Caco-2 (cell line): ENCODE measurements at places on chromosomes 2 and 18.

DNA sequence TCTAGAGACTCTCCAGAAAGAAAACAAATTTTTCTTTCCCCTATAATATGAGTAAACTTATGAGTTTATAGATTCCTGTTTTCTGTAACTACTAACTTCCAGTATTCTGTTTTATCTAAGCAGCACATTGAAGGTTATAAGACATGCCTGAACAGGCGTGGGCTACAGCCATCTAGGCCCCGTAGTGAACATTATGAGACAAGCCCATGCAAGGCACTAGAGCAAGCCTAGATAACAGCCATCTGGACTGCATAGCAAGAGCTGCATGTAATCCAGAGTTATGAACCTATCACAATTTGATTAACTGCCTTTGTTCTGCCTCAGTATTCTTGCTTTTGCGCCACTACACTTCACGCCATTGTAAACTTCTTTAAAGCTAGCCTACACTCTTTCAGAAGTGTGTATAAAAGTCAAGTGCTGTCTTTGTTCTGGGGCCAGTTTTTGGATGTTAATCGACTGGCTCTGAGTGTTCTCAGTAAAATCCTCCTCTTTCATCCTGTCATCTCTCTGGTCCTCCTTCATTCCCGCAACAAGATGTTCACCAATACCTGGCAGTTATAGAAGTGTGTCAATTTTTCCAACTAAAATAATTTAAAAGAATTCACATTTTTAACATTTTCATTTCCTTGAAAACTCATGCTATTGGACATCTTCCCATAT, 3.0 kb upstream of the SULT1C3 start:
- no peak for DNase-seq

DNA sequence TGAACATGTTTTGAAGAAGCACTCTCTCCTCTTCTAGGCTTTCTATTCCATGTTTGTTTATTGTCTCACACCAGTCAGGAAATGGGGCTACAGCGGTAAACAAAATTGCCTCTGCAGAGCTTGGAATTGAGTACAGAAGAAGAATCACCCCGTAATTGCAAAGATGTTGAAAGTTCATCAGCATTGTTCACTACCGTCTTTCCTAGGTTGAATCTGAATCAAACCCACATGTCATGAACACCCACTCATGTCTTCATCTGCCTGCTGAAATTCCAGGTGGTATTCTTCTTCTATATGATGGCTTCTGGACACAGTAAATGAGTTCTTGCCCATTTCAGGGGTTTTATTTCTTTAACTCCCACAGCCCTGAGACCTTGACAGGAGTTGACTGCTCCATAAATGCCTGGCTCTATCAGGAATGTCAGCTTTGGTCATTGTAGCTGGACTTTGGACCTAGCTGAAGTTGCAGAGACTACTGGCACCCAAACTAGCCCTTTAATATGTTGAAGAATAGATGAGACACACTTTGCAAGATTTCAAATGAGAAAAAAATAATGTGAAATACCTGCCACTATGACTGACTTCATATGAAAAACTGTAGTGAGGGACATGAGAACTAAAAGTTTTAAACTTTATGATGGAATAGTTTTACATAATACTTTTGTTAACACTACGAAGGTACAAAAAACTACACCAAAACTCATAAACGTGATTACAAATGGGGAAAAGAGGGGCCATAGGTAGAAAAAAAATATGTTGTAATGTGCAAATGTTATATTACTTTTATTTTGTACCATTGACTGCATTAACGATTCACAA, 1235.3 kb upstream of the ZEB2 start:
- peak; percentile 10 for DNase-seq

DNA sequence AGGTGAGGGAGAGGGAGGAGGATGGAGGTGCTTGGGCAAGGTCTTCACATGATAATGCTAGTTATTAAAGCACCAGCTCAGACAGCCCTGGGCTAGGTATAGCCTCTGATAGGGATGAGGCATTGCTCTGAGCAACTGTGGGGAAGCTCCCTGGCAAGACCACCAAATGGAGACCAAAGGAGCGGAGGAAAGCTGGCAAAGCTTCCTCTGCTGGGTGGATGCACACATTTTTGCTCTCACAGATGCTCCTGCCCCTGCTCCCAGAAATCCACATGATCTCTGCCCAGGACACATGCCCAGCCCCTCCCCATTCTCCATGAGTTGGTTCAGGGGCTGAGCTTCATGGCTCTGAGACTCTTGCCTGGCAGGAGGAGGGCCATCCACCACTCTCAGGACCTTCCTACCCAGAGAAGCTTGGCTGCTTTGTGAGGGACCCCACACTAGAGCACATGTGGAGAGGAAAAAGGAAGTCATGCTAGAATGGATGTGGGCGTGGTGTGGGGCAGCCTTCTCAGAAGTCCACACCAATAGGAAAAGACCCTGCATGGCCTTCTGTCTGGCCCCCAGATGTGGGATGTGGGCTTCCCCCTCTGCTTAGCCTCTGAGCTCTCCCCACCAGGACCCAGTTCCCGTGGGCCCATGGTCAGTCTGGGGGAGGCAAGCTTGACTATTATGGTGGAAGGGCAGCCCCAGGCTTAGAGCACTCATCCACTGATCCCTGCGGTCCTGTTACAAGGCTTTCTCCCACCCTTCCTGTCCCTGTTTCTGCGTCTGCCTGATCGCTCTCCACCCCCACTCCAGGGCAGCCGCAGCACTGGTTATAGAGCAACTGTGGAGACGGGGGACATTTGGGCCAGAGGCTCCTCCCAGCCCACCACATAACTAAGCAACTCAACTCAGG, 10.5 kb upstream of the CYP26B1 start:
- DNase-seq = no peak

GRCh38 chr2:176105730-176106580, 1.1 kb upstream of the HOXD11 start:
- DNase-seq = no peak

- no peak for DNase-seq
Observed at GRCh38 chr2:107542314-107542740, 284.4 kb upstream of the RGPD4 start.

GRCh38 chr2:233303252-233303651, 4.4 kb upstream of the SAG start:
- no peak for DNase-seq

DNA sequence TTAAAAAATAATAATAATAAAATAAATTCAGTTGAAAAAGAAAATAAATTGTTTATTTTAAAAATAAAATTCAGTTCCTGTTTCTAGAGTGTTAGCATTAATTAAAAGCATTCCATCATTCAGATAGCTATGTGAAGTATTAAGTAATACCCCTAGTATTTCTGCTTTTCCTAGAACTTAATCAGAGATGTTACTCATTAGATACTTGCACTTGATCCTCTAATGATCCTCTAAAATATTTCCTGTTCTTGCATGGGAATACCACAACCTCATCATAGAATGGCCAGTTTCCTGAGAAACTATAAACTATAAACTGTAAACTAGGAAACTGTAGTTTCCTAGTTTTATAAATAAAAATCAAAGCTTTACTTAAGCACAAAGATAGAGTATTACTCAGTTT, 11.1 kb upstream of the CNNM3 start:
- DNase-seq = no peak

GRCh38 chr2:36553683-36554082, 44.3 kb downstream of the FEZ2 start:
- DNase-seq = no peak

DNA sequence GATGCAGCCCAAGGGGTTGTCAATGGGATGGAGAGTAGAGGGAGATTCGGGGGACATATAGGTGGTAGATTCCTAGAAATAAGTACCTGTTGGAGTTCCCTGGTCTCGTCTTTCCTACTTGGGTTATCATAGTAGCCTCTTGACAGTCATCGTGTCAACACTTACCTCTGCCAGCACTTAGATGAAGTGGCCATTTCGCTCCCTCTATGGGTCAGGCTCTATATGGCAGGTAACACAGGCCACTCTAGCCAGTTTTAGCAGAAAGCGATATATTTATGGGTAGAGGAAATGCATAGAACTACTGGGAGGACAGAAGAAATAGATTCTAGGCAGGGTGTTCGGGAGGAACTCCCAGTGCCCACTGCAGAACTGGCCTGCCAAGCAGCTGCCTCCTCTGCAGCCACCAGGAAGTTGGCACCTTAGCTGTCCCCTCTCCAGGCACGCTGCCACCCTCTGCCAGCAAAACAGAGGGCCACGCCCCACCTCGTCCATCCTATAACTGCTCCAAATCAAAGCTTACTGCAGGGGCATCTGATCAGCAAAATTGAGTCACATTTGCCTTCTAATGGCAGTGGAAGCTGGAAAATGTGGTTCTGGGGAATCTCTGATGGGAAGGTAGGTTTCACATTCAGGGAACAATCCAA, 181.3 kb downstream of the INSIG2 start:
- no peak for DNase-seq

GRCh38 chr2:188523919-188524318, 232.2 kb downstream of the GULP1 start:
- DNase-seq = no peak

DNA sequence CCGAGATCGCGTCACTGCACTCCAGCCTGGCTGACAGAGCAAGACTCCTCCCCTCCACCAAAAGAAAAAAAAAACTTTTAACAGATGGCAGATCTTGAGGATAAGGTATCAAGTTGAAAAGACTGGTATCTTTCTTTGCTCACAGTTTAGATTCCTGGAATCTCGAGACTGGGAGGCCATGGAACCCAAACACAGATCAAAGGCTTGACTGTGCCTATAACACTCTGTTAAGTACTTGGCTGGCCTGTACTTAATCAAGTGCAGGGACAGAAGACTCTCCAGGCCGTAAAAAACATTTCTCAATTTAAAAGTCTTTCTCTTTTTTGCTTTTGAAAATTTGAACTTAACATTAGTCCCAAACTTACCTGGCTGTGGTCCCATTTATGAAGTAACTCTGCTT, 107.1 kb upstream of the ZNF516 start:
- no peak for DNase-seq

DNA sequence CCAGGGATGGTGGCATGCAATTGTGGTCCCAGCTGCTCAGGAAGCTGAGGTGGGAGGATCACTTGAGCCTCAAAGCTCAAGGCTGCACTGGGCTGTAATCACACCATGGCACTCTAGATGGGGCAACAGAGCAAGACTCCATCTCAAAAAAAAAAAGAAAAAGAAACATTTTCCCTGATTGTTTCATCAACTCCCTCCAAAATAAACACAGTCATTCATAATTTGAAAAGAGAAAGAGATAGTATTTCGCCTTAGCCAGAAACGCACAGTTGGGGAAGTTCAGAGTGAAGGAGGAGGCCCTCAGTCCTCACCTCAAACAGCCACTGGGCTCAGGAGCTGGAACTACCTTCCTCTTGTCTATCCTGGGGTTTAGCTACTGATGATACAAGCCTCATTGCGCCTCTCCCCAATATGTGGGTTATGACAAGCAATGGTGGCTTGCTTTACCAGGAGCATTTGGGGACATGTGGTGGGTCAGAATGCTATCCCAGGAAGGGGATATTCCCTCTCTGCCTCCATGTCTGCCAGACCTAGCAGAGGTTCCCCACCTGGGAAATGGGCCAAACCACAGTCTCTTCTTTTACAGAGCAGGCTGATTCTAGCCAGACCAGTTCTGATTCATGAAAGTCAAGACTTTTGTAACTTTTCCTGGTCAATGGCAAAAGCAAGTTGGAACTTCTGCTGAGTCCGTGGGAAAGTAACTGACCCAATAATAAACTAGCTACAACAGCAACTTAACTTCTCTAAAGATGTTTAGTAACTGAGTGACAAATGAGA, 22.2 kb upstream of the TMEM87B start:
- no peak for DNase-seq

DNA sequence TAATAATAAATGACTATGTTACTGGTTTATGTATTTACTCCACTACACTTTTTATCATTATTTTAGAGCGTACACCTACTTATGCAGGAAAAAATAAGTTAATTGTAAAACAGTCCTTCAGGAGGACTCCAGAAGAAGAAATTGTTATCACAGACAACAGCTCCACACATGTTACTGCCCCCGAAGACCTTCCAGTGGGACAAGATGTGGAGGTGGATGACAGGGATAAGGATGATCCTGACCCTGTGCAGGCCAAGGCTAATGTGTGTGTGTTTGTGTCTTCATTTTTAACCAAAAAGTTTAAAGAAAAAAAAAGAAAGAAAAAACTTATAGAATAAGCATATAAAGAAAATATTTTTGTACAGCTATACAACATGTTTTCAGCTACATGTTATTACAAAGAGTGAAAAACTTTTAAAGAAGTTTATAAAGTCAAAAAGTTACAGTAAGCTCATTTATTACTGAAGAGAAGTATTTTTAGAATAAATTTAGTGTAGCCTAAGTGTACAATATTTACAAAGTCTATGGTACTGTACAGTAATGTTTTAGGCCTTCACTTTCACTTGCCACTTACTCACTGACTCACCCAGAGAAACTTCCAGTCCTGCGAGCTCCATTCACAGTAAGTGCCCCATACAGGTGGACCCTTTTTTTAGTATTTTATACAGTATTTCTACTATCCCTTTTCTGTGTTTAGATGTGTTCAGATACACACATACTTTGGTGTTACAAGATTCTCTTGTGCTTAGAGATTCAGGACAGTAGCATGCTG, 7.5 kb downstream of the TGFBRAP1 start:
- DNase-seq = no peak

DNA sequence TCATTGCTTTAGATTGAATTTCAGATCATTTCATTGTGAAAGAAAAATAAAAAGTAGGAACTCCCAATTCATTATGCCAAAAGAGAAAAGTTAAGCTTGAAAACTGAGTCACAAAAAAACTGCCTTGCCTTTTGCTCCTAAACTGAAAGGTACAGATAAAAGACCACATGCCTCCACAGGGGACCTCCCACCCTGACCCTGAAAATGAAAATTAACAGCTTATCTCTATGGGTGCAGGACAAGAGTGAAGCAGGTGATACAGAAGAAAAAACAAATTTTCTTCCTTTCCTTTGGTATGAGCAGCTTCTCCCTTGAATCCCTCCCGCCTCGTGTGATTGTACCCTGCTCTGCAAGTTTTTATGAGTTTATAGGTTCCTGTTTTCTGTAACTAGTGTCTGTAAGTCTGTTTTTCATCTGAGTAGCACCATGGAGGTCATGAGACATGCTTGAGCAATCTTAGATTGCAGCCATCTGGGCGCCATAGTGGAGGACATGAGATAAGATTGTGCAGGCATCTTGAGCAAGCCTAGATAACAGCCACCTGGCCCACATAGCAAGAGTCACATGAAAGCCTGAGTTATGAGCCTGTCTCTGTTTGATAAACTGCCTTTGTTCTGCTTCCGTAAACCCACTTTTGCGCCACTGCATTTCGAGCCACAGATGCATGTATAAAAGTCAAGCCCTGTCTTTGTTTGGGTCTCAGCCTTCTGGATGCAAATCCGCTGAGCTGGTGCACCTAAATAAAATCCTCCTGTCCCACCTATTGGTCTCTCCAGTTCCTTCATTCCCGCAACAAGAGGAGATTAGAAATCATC, 56.2 kb upstream of the DYNC1I2 start:
- DNase-seq = peak; percentile 37

GRCh38 chr2:54572262-54572635, 116.1 kb downstream of the SPTBN1 start:
- peak; percentile 81 for DNase-seq

- DNase-seq = no peak
Observed at GRCh38 chr18:8142932-8143331, 466.3 kb upstream of the RAB12 start.

- no peak for DNase-seq
Observed at GRCh38 chr2:232448304-232448690, 7.7 kb upstream of the ALPI start.
